Stimulated activated CD8-positive, alpha-beta memory T cell treated with anti-CD3 and anti-CD28 coated beads, Interleukin-7, amount 100 ng/mL, for 24 hours (primary cell): ENCODE measurements at places on chromosomes 7 and 10.

GRCh38 chr10:67666416-67667034 lies 29.5 kb downstream of the CTNNA3 start:
- DNase-seq = no peak

- DNase-seq = no peak
These were observed 164.0 kb downstream of the CHRM2 start for GRCh38 chr7:137032436-137032835.

GRCh38 chr7:155215576-155216325 lies 81.9 kb upstream of the INSIG1 start:
- no peak for DNase-seq

- DNase-seq = no peak
These were observed 819 bp downstream of the TMED4 start for GRCh38 chr7:44580945-44581878.

- no peak for DNase-seq
These were observed 35.3 kb upstream of the ZRANB1 start for GRCh38 chr10:124906551-124907001.

DNA sequence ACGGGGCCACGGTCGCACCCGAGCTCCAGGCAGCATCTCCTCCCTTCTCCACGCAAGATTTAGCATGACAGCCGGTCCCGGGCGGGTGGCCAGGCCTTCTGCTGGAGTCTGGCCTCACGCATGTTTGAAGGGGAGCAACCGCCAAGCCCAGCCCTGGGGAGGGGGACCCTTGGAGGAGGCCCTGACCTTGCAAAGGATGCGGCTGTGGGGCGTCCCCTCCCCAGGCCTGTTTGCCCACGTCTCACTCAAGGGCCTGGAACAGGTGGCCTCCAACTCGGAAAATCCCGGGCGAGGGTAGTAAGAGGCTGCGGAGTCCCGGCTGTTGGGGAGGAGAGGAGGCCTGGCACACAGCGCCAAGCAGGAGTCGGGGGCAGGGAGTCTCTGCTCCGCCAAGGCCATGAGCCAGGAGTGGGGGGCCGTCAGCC lies 50.6 kb upstream of the DPYSL4 start:
- no peak for DNase-seq

- DNase-seq = no peak
These were observed 29.1 kb downstream of the TFPI2 start for GRCh38 chr7:93861325-93861949.

DNA sequence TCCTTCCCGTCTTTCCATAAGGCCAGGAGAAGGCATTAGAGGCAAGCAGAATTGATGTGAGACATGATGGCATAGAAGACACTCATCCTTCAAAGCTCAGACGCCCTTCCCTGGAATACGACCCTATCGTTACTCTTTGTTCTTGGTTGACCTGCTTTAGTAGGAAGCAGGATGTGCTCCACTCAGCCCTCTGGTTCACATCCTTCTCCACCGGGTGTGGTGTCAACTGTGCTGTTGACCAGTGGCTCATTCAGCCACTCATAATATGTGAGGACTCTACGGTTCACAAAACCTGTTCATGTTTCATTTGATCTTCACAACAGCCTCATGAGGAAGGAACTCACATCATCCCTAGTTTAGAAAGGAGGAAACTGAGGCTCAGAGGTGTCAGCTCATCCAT lies 47.1 kb downstream of the ADRA2A start:
- no peak for DNase-seq

GRCh38 chr10:5628451-5629302 lies 37.7 kb downstream of the ASB13 start:
- DNase-seq = no peak

DNA sequence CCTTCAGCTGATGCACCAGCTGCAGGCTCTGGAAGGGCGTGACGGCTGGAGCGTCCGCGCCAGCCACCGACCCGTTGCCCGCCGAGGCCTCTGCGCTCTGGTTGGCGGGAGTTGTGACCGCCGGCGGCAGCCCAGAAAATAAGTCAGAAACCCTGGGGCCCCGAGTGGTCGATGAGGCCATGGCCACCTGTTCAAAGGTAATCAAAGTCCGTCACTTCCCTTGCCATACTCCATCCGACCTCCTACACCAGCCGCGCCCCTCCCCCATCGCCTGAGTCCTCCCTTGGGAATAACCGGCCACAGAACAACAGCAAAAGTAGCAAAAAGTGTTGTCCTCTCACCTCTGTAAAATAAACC lies 406 bp downstream of the PRLHR start:
- DNase-seq = no peak

DNA sequence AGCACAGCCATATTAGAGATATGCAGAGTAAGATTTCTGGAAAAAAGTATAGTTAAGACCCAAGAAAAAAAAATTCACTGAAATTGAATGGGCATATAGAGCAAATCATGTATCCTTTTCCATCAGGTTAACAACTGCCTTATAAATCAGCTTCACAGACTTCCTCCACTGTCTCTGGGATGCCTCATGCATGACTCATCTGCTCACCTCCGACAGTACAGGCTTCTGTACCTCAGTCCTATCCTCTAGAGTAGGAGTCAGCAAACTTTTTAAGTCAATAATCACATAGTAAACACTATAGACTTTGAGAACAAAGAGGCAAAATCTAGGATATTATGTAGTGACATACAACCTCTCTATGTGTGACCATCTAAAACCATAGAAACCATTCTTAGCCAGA lies 211.6 kb upstream of the SP8 start:
- DNase-seq = no peak

DNA sequence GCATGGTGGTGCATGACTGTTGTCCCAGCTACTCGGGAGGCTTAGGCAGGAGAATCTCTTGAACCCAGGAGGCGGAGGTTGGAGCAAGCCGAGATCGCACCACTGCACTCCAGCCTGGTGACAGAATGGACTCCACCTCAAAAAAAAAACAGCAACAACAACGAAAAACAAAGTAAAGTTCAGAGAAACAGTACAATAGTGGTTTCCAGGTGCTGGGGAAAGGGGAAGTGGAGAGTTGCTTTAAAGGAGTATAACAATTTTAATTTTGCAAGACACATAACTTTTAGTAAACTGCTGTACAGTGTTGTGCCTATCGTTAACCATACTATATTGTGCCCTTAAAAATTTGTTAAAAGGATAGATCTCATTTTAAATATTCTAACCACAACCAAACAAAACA lies 662.7 kb upstream of the POT1 start:
- no peak for DNase-seq

DNA sequence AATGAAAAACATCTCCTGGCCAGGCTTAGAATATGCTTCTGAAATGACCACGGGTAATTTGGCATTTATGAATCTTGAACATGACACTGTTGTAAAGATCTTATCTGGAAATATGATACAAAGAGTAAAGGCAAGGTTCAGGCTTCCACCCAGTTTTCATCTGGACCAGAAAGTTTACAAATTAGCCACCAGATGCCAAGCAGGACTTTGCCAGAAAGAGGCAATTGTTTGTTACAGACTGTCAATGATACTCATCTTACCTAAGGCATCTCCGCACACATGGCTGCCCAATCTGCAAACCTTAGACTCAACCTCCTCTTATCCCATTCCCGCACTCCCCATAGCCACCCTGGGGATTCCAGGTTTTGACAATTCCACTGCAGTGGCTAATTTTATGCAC lies 795.3 kb downstream of the TYW1 start:
- DNase-seq = no peak

DNA sequence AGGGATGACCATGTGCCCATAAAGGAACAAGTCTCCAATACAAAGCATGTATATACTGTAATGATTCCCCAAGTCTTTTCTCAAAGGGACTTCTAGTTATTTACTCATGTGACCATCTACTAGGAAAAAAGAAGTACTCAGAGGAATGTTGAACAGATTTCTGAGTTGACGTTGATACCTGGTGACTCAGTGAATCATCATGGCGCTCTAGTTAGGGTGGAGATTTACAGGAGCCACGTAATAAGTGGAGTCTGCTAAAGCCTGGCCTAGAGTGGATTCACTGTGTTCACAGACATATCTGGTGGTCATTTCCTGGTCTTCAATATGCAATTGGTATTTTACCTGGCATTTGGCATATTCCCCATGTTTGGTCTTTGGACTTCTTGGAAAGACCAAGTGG lies 302.2 kb upstream of the CACNA2D1 start:
- no peak for DNase-seq

GRCh38 chr10:30374353-30374752 lies 25.3 kb upstream of the MTPAP start:
- DNase-seq = no peak

DNA sequence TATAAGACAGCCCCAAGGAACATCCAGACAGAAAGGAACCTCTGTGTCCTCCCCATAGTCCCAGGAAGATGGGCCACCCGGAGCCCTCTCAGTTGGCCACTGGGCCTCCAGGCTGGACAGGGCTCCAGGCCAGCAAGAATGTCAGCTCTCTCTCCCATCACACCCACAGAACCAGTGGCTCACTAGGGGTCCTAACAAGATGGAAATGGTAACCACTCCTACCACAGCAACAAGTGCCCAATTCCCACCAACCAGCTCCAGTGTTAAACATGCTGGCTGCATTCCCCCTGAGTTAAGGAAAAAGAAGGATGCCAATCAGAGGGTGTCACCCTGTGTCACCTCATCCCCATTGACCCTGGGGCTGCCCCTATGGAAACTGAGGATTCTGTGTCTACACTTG lies 333.0 kb downstream of the GRID1 start:
- DNase-seq = no peak

- no peak for DNase-seq
These were observed 307.9 kb downstream of the PARD3 start for GRCh38 chr10:34507217-34507616.

- no peak for DNase-seq
These were observed 47.6 kb downstream of the ASB13 start for GRCh38 chr10:5618829-5619228.

DNA sequence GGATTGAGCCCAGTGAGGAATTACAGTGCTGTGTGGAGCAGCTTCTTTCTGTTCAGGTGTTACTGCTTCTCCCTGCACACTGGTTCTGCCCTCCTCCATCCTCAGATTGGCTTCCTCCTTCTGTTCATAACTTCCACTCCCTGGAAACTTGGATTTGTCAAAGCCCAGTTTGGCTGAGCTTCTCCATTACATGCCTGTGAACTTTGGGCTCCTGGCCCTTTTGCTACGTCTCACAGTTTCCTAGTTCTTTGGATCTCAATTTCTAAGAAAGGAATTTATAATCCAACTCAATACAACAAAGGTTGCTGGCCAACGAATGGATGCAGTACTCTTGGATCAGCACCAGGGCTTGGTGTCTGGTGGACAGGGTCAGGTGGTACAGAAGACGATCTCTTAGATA lies 318.1 kb downstream of the RPS24 start:
- no peak for DNase-seq

DNA sequence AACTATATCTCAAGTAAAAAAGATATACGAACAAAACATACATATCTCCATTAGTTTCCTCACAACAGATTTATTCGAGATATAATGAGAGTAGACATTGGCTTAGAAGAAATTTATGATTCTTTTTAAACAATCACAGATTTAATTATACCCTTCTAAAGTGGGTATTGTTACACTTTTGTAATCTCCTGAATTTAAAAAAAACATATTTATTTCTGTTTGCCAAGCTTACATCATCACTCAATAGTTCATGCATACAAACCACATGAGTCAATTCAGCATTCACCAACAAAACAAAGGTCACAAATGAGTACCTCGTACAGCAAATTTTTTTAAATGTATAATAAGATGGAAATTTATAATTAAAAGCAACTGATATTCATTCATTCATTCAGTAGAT lies 17.6 kb downstream of the LRRN3 start:
- DNase-seq = no peak

GRCh38 chr10:71234004-71234894 lies 21.9 kb downstream of the UNC5B start:
- no peak for DNase-seq

- no peak for DNase-seq
These were observed 458.9 kb upstream of the ANKRD30A start for GRCh38 chr10:36666451-36666850.

DNA sequence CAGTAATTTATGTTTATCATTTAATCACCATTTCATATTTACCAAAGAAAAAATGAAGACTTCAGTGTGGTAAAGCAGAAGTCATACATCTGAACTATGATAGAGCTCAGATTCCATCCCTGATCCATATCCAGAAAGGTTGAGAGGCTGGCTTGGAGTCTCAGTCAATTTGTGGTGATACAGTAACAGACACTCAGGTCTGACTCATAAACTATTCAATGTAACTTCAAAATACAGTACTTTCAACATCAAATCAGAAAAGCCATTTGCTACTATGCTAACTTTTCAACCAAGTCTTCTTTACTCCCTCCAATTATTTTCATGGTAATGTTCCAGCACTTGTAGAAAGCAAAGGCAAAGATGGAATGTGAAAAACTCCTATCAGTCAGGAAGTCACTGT lies 190.4 kb downstream of the HDAC9 start:
- DNase-seq = no peak

DNA sequence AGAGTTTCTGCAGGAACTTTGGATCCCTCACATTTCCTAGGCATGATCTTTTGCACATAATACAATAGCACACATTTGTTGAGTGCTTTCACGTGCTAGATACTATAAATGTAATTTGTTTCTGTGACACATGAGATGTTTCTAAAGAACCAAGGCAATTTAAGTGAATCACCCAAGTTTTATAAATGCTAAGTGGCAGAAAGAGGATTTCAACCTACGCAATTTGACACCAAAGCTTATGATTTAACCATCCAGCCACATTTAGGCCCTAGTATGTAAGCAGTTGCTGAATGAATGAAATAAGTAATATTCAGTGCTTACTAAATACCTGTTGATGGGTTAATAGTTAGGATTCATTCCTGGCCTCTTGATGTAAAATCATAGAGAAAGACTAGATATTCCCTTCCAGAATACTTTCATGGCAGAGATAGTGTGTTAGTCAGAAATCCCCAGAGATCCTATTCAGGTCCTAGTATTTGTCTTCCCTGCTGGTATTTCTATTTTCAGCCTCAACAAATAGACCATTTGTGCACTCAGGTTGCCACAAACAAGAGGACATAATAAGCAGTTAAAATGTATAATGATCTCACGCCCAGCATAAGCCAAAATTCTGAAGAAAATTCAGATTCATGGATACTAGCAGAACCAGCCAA lies 572.6 kb downstream of the IPMK start:
- no peak for DNase-seq

DNA sequence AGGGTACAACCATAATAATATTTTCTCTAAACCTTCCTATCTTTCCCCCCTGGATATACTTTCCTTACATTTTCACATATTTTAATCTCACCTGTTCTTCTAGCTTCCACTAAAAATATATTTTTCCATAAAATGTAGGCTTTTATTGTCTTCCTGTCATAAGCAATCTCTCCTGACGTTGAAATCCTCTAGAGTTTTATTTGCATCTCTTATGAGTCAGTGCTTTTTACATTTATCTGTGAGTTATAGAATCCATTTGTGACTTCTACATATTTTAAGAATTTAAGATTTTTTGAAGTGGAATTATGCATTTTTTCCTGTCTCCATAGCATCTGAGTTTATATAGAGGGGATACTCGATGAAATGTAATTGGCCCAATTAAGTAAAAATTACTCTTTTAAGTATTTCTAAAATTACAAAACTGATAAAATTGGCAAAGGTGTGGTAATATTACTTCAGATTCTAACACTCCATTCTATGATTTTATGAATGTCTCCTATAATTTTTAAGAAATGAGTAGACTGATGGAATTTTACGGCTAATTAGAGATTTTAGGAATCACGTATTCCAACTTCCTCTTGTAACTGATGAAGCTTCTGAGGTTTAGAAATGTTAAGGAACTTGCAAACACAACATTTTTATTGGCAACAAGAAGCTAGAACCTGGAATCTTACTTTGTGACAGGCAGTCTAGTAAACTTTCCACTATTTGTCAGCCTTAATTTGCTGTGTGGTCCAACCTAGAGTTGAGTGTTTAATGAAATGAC lies 422.9 kb upstream of the SEMA3A start:
- no peak for DNase-seq
